ENCODE measurements at places on chromosomes 3 and 15.

GRCh38 chr3:47004369-47005211, 25.1 kb downstream of the NBEAL2 start:
- DNase-seq = no peak

GRCh38 chr15:95252404-95252803, 1021.0 kb downstream of the MCTP2 start:
- DNase-seq = no peak

- DNase-seq = peak; percentile 97
Observed at GRCh38 chr15:82540055-82540983, at the start of gene RPS17. Gene RPS17 (minus strand): TSS chr15:82540457. CDS start chr15:82540428, 29 bp downstream.

- DNase-seq = no peak
Observed at GRCh38 chr3:25462495-25462894, 34.4 kb downstream of the RARB start.

DNA sequence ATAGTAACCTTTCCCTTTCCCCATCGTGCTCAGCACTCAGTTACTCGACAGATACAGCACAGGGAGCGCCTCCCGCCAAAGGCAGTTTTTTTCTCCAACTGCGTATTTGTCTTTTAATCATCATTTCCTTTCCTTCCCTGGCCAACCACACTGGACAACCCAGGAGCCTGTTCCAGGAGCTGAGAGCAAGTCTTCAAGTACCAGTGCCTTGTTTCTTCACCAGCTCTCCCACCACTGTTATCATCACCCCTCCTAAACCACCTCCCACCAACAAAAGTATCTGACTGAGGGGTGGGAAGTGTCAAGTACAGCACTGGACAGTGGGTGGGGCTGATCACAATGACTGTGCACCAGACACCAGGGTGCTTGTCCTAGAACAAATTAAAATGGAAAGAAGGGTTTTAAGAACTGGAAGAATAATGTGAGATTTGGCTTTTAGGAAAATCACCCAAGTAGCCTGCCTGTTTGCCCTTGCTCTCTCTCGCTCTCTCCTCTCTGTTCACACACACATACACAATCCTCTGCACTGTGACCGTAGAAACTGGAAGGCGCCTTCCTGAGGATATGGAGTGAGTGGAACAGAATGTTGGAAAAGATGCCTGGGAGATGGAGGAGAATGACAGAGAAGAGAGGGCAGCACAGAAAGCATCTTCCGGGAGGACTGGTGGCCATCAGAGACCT, 126.3 kb downstream of the TNIK start:
- DNase-seq = no peak

DNA sequence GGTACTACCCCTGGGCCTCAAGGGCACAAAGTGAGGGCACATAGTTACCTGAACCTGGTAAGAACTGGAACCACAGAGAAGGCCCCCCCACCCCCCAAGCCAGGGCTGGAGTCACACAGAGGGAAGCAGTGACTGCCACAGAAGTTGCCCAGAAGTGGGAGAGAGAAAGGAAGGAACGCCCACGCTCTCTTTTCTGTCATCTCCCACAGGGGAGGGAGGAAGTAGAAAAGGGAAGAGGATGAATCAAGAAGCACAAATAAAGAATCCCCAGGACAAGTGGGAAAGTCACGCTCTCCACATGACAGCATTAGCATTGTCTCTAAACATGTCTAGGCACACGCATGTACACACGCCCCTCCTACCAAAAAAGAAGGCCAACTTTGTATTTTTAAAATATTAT, 114.7 kb upstream of the FRMD4B start:
- DNase-seq = no peak

DNA sequence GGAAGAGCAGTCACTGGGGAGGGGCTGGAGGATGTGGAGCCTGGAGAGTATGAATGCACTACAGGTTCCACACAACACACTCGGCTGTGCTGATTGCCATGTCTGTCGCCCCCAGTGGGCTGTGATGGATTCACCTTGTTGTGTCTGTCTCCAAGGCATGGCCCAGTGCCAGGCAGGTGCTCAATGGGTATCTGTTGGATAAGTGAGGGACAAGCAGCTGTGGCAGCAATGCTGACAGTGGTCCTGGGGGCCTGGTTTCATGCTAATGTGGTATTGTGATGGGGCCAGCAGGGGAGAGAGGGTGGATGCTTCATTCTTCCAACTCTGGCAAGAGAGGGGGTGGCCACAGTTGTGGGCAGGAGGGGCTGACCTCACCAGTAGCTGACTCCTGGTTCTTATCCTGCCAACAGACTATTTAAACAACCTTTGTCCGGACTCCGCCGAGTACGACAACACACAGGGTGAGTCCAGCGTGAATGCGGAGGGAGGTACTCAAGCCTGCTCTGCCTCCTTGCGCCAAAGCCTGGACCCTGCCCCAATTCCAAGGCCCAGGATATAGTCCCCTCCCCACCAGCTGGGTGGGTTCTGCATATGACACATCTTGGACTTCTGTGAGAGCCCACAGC, 47.3 kb upstream of the NR2C2 start:
- DNase-seq = no peak

GRCh38 chr3:187667526-187667925, 2.7 kb downstream of the SST start:
- DNase-seq = no peak

DNA sequence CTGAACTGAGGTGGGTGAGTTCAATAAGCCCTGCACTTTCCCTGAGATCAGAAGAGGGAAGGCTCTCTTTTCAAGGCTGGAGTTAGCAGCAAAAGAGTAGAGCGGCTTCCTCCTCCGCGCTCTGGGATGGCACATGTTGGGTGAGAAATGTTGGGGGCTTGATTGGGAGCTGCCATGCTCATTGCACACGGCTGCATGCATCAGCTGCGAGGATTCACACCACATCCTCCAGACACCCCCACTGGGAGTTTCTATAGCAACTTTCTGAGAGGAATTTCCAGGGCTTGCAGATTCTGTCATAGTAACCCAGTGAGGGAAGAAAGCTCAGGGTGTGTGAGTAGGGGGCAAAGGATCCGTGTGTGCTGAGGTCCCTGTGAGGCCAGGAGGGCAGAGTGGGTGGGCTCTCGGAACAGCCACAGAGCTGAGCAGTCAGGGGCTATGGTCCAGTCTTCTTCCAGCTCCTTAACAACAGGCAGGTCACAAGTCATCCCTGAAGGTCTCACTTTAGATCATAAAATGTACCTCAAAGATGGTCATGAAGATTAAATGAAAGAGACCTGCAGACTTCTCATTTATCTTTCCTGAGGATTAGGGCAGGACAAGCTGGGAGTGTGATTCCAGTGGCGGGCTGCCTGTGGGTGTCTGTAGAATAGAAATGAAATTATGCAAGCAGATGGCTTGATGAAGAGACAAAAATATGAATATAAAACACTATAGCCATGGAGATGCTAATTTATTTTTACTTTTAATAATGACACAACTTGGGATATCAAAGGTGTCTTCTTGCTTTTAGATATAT, 75.7 kb upstream of the CHRNA7 start:
- no peak for DNase-seq

GRCh38 chr3:64057231-64057630, 33.9 kb upstream of the PSMD6 start:
- no peak for DNase-seq

GRCh38 chr3:43695443-43695842, 4.7 kb downstream of the ABHD5 start:
- no peak for DNase-seq

DNA sequence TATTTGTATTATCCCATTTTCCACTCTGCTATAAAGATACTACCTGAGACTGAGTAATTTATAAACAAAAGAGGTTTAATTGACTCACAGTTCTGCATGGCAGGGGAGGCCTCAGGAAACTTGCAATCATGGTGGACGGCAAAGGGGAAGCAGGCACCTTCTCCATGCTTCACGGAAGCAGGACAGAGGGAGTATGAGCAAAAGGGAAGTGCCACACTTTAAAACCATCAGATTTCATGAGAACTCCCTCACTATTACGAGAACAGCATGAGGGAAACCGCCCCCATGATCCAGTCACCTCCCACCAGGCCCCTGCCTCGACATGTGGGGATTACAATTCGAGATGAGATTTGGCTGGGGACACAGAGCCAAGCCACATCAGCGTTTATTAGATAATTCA, 172.8 kb downstream of the NR2F2 start:
- no peak for DNase-seq

- DNase-seq = no peak
Observed at GRCh38 chr3:96354742-96355141, 459.7 kb upstream of the EPHA6 start.

GRCh38 chr15:83940136-83940535, 286.2 kb downstream of the ADAMTSL3 start:
- DNase-seq = no peak

DNA sequence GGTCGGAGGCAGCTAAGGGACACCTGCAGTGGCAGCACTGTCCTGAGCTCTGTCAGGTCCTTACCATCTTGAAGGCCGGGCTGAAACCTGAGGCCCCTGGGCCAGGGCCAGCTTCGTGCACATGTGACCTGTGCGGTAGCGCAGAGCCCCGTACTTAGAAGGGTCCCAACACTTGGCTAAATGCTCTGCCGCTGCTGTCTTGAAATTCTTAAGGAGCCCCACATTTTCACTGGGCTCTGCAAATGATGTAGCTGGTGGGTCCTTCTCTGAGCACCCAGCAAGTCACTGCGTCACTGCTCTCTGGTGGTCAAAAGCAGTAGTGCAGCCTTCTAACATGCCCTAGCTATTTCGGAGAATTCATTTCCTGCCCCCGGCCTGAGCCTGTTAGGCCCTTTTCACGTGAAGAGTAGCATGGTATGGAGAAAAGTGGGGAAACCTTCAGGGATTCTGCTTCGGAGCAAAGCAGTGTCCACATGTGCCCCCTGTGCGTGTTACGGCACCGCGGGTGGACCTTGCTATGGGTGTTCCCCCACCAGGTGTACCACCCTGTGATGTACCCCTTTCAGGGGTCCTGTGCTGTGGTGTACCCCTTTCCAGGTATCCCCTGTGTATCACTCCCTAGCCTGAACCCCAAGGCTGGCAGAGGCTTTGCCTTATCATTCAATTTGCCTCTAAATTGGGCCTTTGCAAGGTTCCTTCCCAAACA, 79.7 kb downstream of the TMEM266 start:
- peak; percentile 55 for DNase-seq

GRCh38 chr3:194686816-194687637, 1.3 kb downstream of the FAM43A start:
- no peak for DNase-seq

DNA sequence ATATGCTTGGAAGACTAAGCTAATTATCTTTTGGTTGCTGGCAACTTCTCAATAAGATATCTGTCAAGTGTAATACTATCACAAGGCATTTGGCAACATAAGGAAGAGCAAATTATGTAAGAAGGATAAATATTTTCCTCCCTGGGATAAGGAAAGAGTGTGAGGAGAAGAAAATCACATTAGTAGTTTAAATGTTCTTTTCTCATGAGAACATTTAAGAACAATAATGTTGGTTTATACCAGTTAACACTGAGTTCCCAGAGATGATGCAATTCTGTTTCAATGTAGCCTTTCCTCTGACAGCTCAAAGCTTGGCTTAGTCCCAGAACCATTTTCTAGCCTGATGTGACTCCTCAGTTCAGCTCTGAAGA, 66.1 kb upstream of the NPHP3 start:
- no peak for DNase-seq

GRCh38 chr3:37392957-37393356, 218.6 kb upstream of the LRRFIP2 start:
- DNase-seq = no peak

- DNase-seq = no peak
Observed at GRCh38 chr3:196454935-196455334, 22.7 kb upstream of the UBXN7 start.

DNA sequence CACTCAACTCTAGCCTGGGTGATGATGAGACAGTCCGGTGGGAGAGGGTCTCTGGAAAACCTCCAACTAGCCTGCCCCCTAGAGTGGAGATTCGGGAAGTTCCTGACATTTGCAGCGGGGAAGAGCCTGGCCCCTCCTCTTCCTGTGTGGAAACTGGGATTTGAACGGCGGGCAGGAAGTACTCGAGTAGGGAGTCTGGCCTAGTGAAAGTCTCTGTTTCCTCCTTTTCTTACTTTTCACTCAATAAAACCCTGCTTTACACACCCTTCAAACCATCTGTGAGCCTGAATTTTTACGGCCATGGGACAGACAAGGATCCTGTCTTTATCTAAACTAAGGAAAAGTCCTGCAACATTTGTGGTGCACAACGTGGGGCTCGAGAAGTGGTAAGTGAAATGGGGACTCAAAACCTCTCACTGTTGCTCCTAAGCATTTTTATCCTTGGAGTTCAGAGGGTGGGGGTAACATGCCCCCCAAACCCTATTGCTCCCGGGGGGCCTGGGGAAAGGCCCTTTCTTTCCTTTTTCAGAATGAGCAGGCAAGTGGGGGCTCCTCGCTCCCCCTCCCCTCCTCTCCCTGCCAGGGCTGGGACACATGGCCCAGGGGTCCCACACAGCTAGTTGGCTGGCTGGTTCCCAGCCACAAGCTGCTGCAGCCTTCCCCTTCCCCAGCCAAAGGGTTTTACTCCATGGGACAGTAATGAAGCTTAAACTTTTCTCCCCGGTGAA, 224.7 kb upstream of the GBE1 start:
- DNase-seq = no peak

- DNase-seq = no peak
Observed at GRCh38 chr3:127448161-127448561, 142.4 kb downstream of the TPRA1 start.

GRCh38 chr15:69156736-69157381, 3.6 kb upstream of the GLCE start:
- DNase-seq = no peak

- no peak for DNase-seq
Observed at GRCh38 chr3:32733631-32734229, 48.7 kb downstream of the CNOT10 start.

DNA sequence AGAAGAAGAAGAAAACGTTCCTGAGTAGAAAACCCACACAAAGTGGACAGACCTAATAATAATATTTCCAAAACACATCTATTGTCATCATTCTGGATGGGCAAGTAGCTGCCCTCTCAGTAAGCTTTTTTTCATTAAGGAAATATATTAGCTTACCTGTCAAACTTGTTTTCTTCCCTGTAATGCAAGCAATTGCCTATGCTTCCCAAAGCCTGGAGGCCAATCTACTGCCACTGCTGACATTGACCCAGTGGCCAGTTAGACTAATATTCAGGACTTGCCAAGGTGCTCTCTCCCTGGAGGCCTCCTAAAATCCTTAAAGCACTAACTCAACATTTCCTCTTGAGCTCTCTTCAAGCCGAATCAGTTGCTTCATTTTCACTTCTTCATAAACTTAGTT, 86.7 kb downstream of the TAMM41 start:
- no peak for DNase-seq

DNA sequence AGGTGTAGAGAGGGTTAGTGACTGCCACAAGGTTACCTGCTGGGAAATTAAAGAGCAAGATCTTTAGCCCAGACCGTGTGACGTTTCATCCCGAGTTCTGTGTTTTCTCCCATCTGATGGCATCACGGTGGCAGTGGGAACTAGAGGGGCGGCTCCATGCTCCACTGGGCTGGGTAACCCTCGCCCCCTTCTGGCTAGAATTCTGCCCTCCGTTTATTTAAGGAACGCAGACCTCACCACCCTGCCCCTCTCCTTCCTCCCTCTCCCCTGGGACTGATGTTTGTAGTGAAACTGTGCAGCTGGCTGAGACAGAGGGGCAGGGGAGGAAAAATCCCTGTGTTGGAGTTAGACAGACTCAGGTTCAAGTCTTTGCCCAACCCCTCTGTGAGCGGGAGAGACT, 65.6 kb downstream of the ITGA11 start:
- DNase-seq = no peak

GRCh38 chr3:152269056-152269830, 514 bp downstream of the MBNL1 start:
- DNase-seq = no peak

GRCh38 chr3:119236756-119237155, 3.9 kb downstream of the B4GALT4 start:
- DNase-seq = no peak

Measured in stimulated activated CD4-positive, alpha-beta T cell treated with anti-CD3 and anti-CD28 coated beads, Interleukin-15, amount 100 ng/mL, for 48 hours (primary cell).